Activated T-helper 1 cell treated with anti-CD3 and anti-CD28 coated beads, Interleukin-2, amount 50 U/mL, for 16 hours (primary cell): ENCODE measurements at places on chromosomes 4 and X.

- DNase-seq: no peak
These were observed 662.2 kb upstream of the BOD1L1 start for GRCh38 chr4:14289708-14290107.

DNA sequence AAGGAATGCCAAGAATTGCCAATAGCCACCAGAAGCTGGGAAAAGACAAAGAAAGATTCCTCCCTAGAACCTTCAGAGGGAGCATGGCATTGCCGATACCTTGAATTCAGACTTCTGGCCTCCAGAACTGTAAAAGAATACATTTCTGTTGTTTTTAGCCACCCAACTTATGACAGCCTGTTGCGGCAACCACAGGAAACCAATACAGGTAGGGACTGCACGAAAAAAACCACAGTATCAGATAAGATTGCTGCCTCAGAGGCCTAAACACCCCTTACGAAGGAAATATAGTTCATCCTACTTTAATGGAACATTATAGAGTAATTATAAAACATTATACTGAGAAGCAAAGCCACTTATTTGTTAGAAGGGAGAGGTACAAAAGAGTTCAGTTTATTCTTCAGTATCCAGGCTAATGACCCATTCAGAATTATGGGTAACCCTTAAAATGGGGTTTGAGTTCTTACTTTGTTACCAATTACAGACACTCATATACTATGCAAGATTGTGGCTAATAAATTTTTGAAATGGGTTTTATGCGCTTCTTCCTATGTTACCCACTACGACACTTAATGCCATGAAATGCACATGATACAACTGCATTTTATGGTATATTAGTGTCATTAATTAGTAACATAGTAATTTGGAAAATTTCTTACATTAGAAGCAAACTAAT is 37.4 kb upstream of the SMIM10L2A start:
- no peak for DNase-seq

GRCh38 chr4:71004281-71004851 is 10.9 kb downstream of the DCK start:
- no peak for DNase-seq

DNA sequence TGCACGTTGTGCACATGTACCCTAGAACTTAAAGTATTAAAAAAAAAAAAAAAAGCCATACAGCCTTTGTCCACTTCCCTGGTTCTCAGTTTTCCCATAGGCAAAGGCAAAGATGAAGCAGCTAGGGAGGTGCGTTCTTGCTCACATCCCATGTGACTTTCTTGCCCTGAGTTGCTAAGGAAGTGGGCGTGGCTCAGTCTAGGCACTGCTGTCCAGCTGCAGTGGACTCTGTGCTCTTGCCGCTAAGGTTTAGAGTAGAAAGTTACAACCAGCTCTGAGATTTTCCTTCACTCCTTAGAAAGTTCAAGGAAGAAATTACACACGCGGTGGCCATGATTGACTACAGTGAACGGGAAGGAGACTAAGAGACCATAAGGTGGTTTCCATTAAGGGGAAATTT is 144.7 kb downstream of the NAA11 start:
- DNase-seq: no peak

- no peak for DNase-seq
These were observed 59.3 kb downstream of the CNGA2 start for GRCh38 chrX:151793886-151794285.

- no peak for DNase-seq
These were observed 1427.0 kb downstream of the ADGRL3 start for GRCh38 chr4:62627141-62627540.

DNA sequence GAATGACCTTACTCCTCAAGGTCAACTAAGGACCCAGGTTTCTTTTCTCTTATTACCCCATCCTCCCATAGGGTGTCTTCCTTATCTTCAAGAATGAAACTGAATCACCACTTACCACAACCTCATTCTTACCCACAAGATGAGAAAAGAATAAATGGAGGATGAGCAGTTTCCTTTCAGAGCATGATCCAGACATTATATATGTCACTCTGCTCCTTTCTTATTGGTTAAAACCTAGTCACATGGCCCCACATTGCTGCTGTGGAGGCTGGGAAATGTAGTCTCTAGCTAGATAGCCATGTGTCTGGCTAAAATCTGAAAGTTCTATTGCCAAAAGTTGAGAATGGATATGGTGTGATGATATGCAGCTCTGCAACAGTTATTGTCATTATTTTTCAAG is 62.4 kb upstream of the RAI2 start:
- DNase-seq: no peak
